GM04503 (cell line): ENCODE measurements at places on chromosomes 2 and 18.

GRCh38 chr18:59744271-59744721, 47.1 kb upstream of the CCBE1 start:
- DNase-seq = peak; percentile 98

DNA sequence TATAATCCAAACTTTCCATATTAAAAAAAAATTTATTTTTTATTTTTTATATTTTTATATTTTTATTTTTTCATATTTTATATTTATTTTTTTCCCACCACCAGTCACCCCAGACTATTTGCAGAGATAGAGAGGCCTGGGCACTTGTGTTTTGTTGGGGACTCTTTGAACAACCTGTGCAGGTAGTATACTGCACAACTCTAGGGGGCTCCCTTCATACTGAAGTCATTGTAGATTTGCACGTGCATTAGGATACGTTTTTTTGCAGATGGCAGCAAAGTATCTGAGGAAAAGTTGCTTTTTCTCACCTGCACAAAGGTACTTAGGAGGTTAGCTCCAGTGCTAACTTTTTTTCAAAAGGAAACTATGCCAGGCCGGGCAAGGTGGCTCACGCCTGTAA, 73.9 kb upstream of the TANC1 start:
- DNase-seq = no peak

GRCh38 chr2:59378127-59378526, 1137.0 kb upstream of the FANCL start:
- DNase-seq = no peak

DNA sequence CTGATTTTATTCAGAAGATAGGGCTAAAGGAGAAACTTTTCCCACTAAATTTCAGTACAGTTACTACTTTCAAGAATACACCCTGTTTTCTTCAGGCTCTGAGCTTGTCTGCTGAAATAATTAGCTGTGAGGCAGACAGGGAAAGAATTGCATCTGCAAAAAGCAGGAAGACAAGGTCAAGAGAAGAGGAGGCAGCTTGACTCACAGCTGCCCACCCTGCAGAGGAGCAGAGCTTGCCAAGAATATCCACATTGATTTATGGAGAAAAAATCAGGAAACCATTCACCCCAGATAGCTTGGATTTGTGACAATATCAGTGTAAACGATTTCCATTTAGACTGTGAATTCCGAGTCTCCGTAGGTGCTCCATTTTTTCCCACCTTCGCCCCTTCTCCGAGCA, 49.0 kb downstream of the ACTR2 start:
- no peak for DNase-seq

GRCh38 chr2:84851876-84852275, 29.0 kb downstream of the TRABD2A start:
- DNase-seq = no peak

DNA sequence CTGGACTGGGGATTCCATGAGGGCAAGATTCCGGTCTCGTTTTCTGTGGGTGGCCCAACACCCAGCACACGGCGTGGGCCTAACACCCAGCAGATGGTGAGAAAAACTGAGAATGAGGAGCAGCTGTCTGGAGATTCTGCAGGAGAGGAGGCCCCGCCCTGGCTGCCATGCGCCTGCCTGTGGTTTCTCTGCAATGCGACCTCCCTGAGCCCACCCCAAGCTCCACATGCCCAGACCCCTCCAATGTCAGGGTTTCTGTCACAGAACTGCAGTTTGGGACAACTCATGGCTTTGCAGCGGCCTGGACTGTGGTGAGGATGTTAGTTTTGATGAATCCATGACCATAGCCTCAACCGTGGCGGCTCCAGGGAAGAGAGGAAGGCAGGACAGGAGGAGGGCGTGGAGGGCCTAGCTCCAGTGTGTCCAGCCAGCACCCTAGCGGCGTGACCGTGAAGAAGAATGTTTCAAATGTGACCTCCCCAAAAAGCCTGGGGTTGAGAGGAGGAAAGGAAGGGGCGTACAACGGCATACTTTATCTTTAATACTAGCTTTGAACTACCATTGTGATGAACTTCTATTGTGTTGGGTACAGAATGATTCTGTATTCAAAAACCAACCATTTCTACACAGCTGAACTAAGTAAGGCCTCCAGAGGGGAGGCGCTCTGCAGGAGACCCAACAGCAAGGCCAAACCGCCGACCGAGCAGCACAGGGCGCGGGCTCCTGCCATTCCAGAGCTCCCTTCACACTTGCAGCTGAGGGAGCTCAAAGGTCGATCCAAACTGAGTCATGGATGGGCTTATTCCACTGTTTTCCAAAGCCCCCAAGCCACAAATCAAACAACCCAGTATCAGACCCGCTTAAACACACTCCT, 3.4 kb downstream of the PXDN start:
- no peak for DNase-seq

DNA sequence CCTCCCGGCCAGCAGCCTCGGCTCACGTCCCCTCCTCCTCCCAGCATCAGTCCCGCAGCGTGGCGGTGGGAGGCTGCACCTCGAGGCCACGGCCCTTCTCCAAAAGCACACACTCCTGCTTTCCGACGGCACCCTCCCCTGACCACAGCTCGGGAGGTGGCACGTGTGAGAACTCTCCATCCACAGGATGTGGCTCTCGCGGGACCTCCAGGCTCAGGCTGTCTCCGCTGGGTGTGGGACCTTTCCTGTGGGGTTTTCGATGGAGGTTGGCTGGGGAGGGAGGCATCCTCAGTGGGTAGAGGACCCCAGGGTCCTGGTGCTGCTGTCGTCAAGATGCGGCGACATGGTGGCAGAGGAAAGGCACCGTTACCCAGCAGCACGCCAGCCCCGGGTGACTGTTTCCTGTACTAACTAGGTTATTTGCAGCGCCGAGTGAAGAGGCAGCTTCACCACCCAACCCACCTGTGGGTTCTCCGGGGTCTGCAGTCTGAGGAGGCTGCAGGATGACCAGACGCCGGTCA, 42.8 kb upstream of the KCNG2 start:
- DNase-seq = no peak

- DNase-seq = no peak
Measured at GRCh38 chr18:13229001-13229671, 10.6 kb downstream of the LDLRAD4 start.

GRCh38 chr2:72145658-72146329, 1.9 kb downstream of the CYP26B1 start:
- DNase-seq = no peak

- no peak for DNase-seq
Measured at GRCh38 chr18:21660078-21660477, 44.5 kb downstream of the ABHD3 start.

GRCh38 chr2:106991866-106992265, 105.9 kb upstream of the ST6GAL2 start:
- DNase-seq = no peak

DNA sequence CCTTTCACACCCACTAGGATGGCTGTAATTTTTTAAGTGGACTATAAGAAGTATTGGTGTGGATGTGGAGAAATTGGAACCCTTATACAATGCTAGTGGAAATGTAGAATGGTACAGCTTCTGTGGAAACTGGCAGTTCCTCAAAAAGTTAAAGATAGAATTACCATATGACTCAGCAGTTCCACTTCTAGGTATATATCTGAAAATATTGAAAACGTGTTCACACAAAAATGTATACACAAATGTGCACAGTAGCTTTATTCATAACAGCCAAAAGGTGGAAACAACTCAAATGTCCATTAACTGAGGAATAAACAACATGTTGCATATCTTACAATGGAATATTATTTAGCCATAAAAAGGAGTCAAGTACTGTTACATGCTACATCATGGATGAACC, 17.7 kb downstream of the TANK start:
- no peak for DNase-seq

DNA sequence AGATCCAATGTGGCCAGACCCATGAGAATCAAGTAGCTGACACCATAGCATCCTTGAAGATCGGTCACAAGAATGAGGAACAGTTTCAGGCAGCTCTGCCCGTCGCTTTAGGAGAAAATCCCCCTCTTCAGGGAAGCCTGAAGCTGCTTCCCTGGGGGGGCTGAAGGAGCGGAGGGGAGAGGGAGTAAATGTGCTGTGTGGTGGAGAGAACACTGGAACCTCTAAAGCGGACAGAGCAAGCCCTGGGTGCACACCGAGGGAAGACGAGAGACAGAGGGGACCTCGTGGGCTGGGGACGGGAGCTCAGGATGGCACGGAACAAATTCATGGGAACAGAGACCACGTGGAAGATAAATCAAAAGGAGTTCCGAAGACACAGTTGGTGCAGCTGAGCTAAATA, 154.3 kb downstream of the NDUFA10 start:
- DNase-seq = no peak

- DNase-seq = no peak
Measured at GRCh38 chr2:240750409-240750808, 58.7 kb downstream of the AQP12A start.

DNA sequence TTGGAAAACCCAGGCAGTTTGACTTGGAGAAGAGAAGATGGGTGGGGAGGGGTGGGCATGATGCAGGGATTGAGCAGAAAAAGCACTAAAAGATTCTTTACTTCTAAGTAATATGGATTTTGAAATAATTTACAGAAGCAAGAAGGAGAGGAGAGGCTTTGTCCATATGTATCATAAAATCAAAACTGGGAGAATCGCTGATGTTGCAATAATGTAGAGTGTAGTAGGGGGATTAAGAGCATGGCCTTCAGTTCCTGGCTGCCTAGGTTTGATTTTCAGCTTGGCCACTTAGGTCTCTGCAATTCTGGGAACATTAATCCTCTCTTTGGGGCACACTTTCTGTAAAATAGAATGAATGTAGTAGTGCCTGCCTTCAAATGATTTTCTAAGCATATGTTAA, 1760.4 kb upstream of the CELF4 start:
- DNase-seq = no peak

- DNase-seq = no peak
Measured at GRCh38 chr2:189157939-189158338, 21.6 kb downstream of the COL5A2 start.

DNA sequence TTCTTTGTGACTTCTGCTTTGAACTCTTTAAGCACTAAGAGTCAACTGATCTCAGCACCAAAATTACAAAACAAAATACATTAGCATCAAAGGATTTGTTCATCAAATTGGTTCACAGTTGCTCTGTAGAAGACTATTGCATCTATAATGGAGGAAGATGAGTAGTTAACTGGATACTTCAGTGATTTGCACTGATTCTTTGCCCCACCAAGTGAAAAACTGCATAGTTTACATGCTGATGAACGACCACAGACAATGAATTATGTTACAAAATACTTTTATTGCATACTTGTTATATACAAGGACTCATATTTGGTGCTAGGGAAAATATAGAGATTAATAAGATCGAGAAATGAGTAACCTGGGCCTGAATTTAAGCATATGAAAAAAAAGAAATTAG, 107.2 kb downstream of the SCG2 start:
- no peak for DNase-seq

DNA sequence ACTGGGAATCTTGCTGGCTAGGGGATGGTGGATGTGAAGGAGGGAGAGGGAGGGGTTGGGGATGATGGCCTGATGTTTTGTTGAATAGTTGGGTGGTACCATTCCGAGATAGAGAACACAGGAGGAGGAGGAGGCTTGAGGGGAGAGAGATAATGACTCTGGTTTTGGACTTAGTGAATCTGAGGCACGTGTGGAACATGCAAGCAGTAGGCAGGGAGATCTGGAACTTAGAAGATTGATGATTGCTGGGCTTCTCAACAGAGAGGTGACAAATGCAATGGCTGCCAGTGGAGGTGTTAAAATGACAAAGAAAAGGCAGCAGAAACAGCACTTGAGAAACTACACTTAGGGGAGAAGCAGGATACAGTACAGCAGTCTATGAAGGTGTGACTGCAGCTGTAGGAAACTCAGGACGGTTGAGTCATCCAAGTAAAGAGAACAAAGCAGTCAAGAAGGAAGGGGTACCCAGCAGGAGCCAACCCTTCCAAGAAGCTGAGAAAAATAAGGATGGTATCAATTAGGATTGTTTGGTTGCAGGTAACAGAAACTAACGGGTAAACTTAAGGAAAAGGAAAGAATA, 221.4 kb upstream of the FBXO11 start:
- no peak for DNase-seq

- DNase-seq = no peak
Measured at GRCh38 chr2:125267683-125268082, 1242.6 kb downstream of the CNTNAP5 start.

- no peak for DNase-seq
Measured at GRCh38 chr2:179859523-179859922, 1.9 kb downstream of the ZNF385B start.

GRCh38 chr18:10559553-10560451, 34.0 kb downstream of the NAPG start:
- no peak for DNase-seq

GRCh38 chr2:128754246-128754724, 435.6 kb upstream of the HS6ST1 start:
- DNase-seq = no peak

- no peak for DNase-seq
Measured at GRCh38 chr2:195666113-195666712, 9.2 kb downstream of the SLC39A10 start.

DNA sequence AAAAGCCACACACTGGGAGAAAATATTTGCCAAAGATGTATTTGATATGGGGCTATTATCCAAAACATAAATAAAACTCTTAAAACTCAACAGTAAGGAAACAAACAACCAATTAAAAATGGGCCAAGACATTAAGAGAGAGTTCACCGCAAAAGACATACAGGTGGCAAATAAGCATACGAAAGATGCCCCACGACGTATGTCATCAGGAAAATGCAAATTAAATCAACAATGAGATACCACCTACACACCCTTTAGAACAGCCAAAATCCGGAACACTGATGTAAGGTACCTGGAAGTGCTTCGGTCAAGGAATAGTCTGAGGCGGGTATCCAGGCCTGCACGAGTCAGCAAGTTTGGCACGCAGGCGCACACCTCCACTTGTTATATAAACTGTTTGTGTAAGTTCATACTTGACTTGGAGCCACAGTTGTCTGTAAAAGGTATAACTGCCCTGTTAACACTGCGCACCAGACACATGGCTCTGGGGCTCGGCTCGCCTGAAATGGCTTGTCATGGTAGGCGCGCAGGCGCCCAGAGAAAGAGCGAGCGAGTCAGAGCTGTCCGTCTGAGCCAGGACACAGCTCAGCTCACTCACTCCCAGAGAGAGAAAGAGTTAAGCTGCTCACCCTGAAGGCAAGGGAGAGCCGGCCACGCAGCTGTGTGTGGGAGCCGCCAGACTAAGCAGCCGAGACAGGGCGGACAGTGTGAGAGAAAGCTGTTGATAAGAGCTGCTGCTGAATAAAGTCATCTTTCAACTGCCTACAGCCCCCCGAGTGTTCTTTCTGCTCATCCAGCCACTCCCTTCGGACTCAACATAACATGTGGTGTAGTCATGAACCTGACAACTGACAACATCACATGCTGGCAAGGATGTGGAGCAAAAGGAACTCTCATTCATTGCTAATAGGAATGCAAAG, 87.3 kb downstream of the HNRNPLL start:
- no peak for DNase-seq

GRCh38 chr2:64212801-64213321, 68.6 kb upstream of the PELI1 start:
- no peak for DNase-seq

- no peak for DNase-seq
Measured at GRCh38 chr2:178844269-178844668, 37.0 kb upstream of the TTN start.

DNA sequence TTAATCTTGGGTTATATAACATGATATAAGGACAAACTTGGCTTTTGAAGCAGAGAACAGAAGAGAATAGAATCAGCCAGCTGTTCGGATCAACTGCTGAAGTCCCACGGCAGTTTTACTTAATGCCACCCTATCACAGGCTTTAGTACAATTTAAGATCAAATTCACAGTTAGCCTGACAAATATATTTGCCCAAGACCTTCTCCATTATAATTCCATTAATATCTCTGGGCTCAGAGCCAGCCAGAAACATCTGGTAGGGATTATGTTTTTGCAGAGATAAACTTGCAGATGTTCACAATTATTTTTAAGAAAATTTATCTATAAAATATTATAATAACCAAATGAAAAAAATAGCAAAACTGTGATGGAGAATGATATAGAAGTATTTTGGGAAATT, 381.4 kb downstream of the RAD51AP2 start:
- no peak for DNase-seq
